ENCODE measurements at places on chromosomes 16 and 17.

DNA sequence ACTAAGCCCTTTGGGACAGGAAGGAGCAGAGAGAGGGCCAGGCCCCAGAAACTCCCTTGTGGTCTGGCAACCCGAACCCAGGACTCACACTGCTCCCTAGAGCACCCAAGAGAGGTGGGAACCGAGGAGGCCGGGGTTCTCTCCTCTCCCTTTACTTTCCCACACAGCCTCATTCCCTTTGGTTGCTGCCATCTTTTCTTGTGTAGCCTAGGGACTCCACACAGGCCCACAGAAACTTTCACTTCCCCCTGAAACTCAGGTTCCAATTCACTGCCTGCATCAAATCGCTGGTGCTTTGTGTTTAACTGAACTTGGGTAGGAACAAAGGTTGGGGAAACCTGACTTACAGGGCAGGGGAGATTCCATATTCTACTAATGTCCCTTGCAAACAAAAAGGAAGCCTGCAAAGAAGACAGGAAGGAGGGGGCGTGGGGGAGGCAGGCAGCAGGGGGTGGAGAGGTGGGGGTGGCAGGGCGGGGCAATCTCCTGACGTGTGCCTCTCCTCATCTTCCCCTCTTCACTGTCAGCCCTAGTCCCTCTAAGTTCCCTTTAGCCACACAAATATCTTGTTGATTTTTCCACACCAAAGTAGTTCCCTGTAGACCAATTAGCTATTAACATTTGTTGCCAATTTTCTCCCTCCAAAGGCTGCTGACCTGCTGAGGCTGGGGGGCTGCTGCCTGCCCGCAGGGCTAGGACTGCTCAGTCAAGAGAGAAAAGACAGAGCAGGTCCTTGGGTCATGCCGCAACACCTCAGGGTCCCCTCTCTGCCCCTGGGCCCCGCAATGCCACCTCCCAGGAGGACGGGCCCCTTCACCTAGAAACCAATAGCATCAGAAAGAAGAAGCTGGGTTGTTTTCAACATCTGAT is 8.0 kb downstream of the ST3GAL2 start:
- DNase-seq: no peak

DNA sequence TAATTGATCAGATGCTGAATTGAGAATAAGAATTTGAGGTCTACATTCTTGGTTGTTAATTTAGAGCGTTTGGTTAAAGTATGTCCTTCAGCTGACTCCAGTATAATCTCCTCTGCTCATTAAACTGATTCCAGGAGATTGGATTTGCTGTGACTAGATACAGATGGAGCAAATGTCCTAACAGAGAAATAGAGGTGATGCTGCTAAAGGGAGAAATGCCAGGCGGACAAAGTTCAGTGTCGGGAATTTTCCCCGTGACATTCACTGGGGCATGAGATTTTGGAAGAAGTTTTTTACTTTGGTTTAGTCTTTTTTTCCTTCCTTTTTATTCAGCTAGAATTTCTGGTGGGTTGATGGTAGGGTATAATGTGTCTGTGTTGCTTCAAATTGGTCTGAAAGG is 19.0 kb downstream of the PRKAR1A start:
- DNase-seq: no peak

DNA sequence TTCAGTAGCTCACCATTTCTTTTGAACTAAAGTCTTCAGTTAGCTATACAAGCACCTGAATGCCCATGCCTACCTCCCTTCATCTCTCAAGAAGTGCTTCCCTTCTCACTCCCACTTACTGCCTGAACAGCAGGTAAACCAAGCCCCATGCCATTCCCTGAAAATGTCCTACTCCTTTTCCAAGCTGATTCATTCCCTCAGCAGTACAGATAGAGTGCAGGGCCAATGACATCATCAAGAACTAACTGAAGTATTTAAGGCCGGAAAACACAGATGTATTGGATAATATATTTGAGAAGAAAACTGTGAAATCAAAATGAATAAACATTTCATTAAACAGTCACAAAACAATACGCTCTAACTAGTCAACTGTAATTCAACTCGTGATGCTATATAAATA is 478.8 kb upstream of the CDH11 start:
- DNase-seq: no peak

DNA sequence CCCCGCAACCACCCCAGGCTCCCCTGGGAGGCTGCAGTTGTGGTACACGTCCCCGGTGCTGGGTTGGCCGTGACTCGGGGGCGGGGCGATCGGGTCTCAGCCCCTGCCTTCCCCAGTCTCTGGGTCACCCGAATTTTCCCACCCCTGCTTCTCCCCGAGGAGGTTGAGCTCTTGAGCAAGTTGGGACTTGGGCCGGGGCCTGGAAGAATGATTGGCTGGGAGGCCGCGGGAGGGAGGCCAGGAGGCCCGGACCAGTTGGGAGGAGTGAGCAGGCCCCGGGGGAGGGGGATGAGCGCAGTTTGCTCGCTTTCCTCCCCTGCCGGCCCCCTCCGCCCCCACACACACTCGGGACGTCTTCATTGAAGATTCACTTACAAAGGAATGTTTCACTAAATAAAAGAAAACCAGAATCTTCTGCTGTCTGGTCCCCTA is 4.5 kb upstream of the HEXIM1 start:
- DNase-seq: peak; percentile 79

GRCh38 chr16:68711421-68712139 is 25.5 kb upstream of the CDH1 start:
- no peak for DNase-seq

DNA sequence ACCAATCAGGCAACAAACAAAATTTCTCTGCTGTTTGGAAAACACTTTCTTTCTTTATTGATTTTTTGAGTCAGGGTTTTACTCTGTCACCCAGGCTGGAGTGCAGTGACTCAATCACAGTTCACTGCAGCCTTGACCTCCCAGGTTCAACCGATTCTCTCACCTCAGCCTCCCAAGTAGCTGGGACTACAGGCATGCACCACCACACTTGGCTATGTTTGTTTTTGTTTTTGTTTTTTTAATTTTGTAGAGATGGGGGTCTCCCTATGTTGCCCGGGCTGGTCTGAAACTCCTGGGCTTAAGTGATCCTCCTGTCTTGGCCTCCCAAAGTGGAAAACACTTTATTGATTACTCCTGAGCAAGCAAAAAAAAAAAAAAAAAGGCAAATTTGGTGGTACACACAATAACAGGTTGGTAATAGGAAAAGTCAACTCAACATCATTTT is 276.4 kb downstream of the SOX9 start:
- no peak for DNase-seq

- no peak for DNase-seq
Measured at GRCh38 chr17:43019418-43019817, 2.8 kb downstream of the VAT1 start.

- no peak for DNase-seq
Measured at GRCh38 chr17:32914181-32914580, 13.8 kb upstream of the TMEM98 start.

GRCh38 chr16:22374311-22375116 is at the start of gene CDR2:
TSS of gene CDR2 (minus strand) at chr16:22374619. CDS start at chr16:22374309, 310 bp downstream.
- DNase-seq: peak; percentile 97

DNA sequence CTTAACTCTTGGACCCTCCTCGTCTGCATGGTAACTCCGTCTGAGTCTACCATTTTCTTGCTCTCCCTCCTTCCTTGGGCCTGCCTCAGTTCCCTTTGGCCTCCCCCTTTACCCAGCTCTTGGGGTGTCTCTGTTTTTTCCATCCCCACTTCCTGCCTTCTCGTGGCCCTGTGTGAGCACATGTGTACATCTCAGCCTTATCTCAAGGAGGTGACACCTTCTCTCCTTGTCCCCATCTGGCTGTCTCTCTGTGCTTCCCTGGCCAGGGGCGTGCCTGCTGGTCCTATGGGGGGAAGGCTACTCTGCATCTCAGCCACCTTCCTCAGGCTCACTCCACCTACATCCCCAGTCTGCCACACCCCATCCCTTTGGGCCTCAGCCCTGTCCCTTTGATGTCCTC is 6.6 kb downstream of the CTF1 start:
- no peak for DNase-seq

DNA sequence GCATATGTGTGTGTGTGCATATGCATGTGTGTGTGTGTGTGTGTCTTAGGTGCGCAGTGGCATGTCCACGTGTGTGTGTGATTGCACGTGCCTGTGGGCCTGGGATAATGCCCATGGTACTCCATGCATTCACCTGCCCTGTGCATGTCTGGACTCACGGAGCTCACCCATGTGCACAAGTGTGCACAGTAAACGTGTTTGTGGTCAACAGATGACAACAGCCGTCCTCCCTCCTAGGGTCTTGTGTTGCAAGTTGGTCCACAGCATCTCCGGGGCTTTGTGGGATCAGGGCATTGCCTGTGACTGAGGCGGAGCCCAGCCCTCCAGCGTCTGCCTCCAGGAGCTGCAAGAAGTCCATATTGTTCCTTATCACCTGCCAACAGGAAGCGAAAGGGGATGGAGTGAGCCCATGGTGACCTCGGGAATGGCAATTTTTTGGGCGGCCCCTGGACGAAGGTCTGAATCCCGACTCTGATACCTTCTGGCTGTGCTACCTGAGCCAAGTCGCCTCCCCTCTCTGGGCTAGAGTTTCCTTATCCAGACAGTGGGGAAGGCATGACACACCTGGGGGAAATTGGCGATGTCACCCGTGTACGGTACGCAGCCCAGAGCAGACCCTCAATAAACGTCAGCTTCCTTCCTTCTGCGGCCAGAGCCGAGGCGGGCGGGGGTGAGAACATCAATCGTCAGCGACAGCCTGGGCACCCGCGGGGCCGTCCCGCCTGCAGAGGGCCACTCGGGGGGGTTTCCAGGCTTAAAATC is 47.6 kb downstream of the IL21R start:
- DNase-seq: no peak

DNA sequence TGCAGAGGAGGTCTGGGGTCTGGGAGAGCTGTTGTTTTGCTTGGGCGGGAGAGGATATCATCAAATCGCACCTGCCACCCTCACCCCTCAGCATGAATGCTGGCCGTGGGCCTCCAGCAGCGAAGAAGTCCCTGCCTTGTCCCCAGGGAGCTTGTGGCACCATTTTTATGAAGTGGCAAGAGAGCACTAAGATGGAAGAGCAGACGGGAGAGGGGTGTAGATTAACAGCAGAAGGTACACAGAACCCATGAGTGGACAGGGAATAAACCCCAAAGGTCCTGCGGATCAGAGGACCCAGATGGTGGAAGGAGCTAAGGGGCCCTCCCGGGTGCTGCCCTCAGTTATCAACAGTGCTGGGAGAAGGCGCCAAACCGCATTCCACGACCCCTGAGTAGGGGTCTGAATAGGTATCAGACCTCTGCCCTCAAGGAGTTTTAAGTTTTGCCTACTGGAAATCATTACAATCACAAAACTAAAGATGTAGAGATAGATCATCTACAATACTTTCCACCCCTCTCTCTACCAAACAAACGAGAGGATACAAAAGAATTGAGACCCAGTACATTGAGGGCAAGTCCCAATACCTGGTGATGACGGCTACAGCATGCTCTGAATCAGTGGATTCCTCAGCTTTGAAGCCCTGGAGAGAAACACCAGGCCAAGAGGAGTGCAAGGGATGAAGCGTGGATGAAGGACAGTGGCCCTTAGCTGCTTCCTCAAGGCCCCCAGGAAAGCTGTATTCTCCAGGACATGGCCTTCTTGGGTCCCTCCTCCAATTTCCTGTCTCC is 60.2 kb downstream of the CCDC182 start:
- no peak for DNase-seq

GRCh38 chr16:87924811-87925670 is 11.3 kb downstream of the CA5A start:
- peak; percentile 78 for DNase-seq

DNA sequence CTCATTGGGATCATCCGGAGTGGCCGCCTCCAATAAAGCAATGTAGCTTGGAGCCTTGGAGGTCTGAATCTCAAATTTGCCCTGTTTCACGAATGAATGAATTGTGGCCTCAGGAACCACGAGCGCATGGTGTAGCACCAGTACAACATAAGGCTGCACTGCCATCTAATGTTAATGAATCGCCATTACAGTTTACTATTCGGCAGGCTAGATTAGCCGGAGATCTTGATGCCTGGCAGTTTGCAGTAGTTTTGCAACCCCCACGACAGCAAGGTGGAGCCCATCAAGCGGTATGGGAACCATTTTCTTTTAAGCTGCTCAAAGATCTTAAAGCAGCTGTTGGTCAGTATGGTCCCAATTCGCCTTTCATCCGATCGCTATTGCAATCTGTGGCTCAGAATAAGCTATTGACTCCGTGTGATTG is 18.8 kb downstream of the ALOX15B start:
- DNase-seq: peak; percentile 77

- no peak for DNase-seq
Measured at GRCh38 chr17:19281161-19281560, 44.0 kb downstream of the EPN2 start.

- no peak for DNase-seq
Measured at GRCh38 chr17:36509272-36509985, 22.9 kb downstream of the ZNHIT3 start.

GRCh38 chr16:88013091-88013609 is 61.9 kb downstream of the BANP start:
- no peak for DNase-seq

GRCh38 chr16:55045756-55046460 is 115.2 kb downstream of the IRX5 start:
- no peak for DNase-seq

DNA sequence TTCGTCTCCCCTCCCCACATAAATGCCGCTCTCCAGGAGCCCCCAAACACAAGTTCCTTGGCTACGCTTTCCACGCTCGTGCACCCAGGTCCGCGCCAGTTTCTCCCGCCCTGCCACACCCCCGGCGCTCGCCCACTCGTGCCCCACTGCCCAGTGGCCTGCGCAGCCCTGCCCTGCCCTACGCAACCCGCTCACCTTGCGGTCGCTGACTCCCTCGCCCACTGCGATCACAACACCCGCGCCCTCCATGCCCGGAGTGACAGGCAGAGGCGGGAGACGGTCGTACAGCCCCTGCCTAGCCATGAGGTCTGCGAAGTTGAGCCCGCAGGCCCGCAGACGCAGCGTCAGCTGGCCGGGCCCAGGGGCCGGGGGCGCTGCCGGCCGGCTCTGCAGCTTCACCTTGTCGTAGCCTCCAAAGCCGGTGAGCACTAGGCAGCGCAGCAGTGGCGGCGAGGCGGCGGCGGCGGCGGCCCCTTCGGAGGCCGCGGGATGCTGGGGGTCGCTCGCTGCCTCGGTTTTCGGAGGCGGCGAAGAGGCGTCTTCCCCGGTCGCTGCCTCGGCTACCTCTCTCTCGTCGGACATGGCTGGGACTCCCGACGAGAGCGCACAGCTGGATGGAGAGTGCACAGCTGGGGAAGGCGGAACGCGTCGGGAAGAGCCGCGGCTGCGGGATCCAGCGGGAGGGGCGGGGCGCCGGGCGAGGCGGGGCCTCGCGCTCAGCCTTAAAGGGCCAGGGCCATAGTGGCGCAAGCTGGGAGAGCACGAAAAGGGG is at the start of gene VAT1:
Gene VAT1, minus strand, starts transcription at position 645 of the 772 bp plus-strand sequence. Its CDS starts 63 bp downstream, at position 582.
- peak; percentile 77 for DNase-seq

DNA sequence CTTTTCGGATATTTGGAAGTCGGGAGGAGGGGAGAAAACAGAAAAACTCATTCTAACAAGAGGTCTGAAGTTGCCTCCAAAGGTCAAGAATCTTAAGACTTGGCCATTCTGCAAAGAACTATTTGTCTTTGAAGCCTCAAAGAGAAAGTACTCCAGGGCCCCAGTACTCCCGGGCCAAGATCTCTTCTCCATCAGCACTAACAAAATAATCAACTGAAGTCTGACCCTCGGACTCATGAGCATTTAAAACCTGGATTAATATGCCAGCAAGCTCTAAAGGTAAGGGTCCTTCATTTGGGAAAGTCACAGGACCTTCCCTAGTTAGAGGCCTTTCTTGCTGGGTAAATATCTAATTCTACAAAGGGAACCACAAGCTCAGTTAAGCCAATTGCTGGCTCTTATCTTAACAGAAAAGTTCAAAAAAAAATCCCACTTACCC is 4.5 kb downstream of the AXIN2 start:
- no peak for DNase-seq

- peak; percentile 27 for DNase-seq
Measured at GRCh38 chr17:74960570-74961342, 11.8 kb downstream of the HID1 start.

GRCh38 chr17:79835953-79836509 is 3.2 kb downstream of the CBX4 start:
- no peak for DNase-seq
